ENCODE measurements at places on chromosomes 2 and 18.

DNA sequence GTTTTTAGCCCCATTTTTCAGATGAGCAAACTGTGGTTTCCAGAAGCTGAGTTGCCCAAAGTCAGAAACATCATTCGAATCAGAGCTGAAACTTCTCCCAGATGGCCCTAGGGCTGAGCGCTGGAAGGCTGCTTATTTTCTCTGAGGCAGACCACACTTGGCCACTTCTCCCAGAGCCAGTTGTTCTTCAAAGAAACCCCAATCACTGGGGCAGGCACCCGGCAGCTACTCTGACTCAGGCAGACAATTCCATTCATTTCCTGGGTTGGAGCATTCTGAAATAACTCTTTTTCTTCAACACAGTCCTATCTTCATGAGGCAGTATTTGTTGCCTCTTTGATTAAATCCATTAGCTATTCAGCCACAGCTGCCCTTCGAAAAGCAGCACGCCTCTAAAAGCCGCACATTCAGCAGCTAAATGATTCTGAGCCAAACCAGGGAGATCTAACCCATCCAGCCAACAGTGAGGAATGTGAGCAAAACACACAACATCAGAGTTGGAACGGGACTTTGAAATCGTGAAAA is 40.9 kb downstream of the LRATD1 start:
- DNase-seq, result no peak

GRCh38 chr2:135985826-135986393 is 484 bp upstream of the DARS1 start:
- DNase-seq, result no peak

- DNase-seq, result no peak
Observed at GRCh38 chr18:54792079-54792478, 36.2 kb upstream of the RAB27B start.

- no peak for DNase-seq
Observed at GRCh38 chr18:11757084-11757590, 68.1 kb downstream of the GNAL start.

- DNase-seq, result no peak
Observed at GRCh38 chr2:219483451-219484342, 15.0 kb upstream of the GMPPA start.

GRCh38 chr2:172927641-172928357 is 147.8 kb upstream of the MAP3K20 start:
- no peak for DNase-seq

GRCh38 chr2:202035089-202035940 is 1.7 kb downstream of the FZD7 start:
- peak; percentile 46 for DNase-seq

DNA sequence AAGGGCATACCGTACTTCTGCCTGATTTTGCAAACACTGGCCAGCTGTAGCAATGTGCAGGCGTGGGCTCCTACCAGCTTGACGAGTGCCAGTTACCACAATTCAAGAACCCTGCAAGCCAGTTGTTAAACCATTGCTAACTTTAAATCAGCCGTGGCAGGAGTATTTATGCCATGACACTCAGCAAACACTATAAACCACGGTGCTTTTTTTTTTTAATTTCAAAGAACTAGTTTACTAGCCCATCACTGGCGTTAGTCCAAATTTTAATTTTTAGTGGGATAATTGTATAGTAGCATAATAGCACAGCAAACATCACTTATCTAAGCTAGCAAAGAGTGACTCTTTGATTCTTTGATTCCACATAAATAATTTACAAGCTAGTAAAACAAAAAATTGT is 111.1 kb downstream of the COL4A4 start:
- DNase-seq, result no peak

GRCh38 chr2:212595036-212595654 is 56.5 kb upstream of the ERBB4 start:
- DNase-seq, result no peak

DNA sequence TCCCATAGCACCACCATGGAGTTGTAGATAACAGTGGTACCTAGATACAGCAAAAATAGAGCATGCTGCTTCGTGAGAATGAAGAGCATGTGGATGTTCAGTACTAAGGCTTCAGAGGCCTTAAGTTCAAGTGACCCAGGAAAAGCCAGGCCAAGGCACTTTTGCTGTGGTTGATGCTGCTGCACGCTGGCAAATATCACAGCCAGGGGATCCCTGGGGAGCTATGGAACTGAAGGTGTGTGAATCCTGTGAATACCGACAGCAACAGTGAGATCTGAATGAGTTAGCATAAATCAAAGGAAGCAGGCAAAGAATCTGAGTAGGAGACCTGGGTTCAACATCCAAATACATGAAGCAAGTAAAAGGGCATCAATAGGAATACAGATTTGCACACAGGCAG is 158.6 kb upstream of the THUMPD2 start:
- DNase-seq, result no peak

- no peak for DNase-seq
Observed at GRCh38 chr2:65351234-65351947, 81.0 kb downstream of the SPRED2 start.

DNA sequence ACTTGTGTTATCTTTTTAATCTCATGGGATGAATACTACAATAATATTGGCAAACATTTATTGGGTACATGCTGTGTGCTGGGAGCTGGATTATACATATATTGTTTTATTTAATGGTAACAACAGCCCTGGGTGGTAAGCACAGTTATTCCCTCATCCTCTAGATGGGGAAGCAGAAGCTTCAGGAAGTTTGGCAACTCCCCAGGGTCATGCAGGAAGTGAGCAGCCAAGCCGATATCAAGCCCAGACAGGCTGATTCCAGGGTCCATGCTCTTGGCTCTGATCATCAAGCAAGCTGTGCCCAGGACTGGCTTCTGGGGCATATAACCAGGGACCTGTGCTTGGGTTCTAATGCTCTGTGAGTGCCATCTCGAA is 155.8 kb downstream of the ZNF516 start:
- DNase-seq, result no peak

DNA sequence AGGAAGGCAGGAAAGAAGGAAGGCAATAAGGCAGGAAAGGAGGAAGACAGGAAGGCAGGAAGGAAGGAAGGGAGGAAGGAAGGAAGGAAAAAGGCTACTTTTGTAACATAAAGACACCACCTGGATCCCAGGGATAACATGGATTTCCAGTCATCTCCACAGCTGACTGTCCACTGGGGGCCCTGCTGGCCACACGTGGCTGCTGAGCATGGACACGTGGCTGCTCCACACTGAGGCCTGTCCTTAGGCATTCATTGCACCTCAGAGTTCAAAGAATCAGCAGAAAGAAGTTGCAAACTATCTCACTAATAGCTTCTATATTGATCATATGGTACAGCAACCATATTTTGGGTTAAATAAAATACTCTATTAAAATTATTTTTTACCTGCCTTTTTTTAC is 130.2 kb upstream of the SALL3 start:
- no peak for DNase-seq

GRCh38 chr2:61967262-61967661 is 61.8 kb downstream of the COMMD1 start:
- DNase-seq, result no peak

GRCh38 chr2:73262108-73262651 is 22.1 kb downstream of the FBXO41 start:
- DNase-seq, result no peak

DNA sequence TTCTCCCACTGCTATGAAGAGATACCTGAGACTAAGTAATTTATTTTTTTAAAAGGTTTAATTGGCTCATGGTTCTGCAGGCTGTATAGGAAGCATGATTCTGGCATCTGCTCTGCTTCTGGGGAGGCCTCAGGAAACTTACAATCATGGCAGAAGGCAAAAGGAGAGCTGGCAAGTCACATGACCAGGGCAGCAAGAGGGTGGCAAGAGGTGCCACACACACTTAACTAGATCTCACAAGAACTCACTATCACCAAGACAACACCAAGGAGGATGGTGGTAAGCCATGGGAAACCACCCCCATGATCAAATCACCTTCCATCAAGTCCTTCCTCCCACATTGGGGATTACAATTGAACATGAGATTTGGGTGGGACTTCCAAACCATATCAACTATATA is 38.3 kb downstream of the SP3 start:
- no peak for DNase-seq

DNA sequence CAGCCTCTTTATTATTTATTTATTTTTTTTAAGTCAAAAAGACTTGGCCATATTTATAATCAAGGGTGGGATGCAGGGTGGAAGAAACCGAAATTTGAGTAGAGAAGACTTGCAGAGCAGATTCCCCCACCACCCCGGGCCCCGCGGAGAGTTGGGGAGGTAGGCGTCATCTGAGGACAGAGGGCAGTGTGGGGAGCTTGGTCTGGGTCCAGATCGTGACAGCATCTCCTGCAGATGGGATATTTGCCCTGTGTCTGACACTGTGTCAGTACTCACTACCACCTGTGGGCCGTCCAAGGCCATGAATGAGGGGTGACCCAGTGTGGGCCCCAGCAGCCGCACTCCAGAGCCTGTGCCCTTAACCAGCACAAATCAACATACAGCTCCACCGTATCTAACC is 10.5 kb upstream of the PRELID3A start:
- DNase-seq, result no peak

DNA sequence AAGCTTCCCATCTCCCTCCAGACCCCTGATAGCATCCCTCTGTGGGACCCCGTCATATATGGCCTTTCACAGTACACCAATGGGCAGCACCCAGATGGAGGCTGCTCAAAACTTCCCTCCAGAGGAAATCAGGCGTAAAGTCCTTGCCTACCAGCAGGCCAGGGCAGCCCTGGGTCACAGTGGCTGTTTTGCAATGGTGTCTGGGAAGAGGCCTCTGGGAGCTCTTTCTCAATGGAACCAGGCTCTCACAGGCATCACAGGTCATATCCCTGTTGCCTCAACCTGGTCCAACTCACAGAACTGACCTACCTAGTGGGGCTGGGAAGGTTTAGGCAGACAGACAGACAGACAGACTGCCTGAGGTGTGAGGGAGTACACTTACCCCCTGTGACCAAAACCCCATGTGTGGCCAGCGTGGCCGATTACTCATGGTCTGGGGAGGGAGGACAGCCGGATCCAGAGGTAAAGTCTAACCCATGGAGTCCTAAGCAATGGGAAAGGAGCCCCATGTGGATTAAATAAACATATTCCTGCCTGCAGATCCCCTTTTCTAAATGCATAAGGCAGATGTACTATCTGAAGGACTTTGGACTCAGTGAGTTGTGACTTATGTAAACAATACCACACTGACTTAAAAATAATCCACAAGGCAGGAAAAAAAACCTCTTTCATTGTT is 58.2 kb downstream of the BCL2L11 start:
- no peak for DNase-seq

GRCh38 chr2:164932377-164932776 is 22.9 kb downstream of the SLC38A11 start:
- DNase-seq, result no peak

DNA sequence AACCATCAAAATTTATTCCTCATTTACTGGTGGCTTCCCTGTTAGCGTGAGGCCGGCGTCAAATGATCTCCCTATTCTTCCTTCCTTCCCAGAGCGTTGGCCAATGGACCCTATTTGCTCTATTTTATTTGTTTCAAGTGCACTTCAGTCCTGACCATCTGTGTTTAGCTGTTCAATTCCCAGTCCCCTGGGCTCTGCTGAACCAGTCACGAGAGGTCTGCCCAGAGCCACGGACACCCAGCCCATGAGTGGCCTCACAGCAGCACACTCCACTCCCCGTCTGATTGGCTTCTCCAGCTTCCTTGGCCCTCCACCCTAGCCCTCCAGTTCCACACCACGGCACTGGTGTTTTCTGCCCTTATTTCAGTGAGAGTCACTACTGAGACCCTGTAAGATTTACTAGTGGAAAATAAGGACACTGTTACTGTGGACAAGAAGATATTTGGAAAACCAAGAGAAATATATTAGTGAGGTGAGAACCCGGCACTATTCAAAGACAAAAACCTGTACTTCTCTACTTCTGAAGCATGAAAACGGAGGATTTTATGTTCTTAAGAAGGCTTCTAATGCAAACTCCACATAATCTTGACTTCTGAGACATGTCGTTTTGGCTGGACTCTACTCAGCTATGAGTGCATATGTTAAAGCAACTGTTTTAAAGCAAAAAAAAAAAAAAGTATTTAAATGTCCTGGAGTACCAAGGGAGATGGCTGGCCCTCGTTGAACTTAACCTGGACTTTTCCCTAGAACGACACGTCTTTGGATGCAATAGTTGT is 86.6 kb downstream of the COL6A3 start:
- no peak for DNase-seq

DNA sequence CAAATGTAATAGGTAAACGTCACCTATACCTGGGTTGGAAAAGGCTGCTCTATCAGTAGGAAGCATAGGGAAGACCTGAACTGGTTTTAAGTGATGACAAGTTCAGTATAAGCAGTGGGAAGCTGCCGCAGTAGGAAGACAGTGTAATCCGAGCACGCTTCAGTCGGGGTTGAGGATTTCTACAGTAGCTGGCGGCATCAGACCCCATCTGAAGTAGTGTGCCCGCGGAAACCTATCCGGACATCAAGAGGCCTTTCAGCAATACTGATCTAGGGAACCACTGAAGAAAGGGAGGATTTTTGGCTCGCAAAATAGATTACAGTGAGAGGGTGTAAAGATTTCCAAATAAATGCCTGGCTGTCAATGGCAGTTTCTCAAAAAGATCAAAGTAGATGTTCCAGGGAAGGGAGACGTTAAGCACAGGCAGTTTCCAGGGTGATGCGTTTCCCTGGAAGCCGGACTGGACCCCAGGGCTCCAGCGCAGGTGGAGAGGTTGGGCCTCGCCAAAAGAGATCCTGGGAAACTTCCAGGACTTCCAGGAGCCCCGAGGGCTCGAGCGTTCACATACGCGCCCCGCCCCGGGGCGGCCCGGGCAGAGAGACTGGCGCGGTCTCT is 5.3 kb downstream of the LOXL3 start:
- no peak for DNase-seq

DNA sequence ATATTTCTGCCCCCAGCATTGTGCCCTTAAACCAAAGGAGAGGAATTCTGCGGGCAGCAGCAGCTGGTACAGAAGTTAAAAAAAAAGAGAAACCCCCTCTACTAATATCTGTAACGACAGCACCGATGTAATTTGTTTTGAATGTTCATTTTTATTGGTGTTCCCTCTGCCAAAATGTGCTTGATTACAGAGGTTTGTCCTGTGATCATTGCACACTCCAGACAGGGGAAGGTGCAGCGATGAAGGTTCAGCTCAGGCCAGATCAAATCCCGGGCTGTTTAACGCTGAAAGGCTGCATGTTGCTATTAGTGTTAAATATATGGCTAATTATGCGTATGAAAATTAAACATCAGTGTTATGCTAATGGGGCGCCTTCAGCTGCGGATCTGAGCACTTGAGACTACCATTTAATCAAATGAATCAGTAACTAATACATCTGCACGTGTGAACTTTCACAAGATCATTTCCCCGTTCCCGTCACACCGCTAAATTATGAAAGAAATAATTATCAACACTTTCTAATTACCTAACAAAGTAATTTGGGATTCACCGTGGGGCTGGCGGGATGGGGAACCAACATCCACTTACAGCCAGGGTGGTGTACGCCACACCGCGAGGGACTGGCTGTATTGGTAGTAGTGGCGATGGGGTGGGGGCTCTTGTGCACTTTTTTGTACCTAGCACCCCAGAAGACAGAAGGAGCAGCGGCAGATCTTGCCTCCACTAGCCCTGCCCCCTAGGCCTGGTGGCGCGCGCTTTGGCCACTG is 1.5 kb upstream of the DLX1 start:
- no peak for DNase-seq

GRCh38 chr2:15640261-15640711 is 48.6 kb downstream of the DDX1 start:
- DNase-seq, result no peak

- DNase-seq, result no peak
Observed at GRCh38 chr2:28997847-28998735, 17.0 kb downstream of the TOGARAM2 start.

- no peak for DNase-seq
Observed at GRCh38 chr2:196696423-196697079, 57.0 kb downstream of the CCDC150 start.

- no peak for DNase-seq
Observed at GRCh38 chr2:120949027-120949956, 213.6 kb downstream of the GLI2 start.
